Fibroblast of lung (primary cell): ENCODE measurements at places on chromosomes 7 and 10. TPM values are rescaled to one million over a fixed set of nuclear protein-coding genes. Genes with fewer than 3 reads are reported as not detected.

The TRIM73 gene
- 0.03 TPM in 1 of 2 replicates, not detected in the other for polyA plus RNA-seq

The ADCYAP1R1 gene
- not detected in 2 replicates for polyA plus RNA-seq

- no peak for DNase-seq
Measured at GRCh38 chr10:1358860-1359625, 302.9 kb downstream of the WDR37 start.

GRCh38 chr10:132162590-132163277, 24.0 kb upstream of the DPYSL4 start:
- no peak for DNase-seq

DNA sequence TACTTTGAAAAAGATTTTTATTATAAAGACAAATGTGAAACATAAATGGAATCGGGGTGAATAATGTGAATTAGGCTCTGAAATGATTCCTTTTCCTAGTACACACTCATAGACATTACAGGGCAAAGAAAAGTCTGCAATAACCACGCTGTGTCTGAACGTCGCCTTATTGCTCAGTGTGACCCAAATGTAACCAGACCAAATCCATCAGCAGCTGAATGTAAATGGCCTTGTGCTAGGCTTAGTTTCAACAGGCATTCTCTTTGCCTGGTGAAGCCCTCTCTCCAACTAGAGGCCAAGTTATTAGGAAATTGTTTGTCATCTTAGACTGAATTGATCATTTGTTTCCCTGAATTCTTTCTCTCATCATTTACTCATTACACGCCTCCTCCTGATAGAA, 225.5 kb downstream of the CHCHD3 start:
- no peak for DNase-seq

GRCh38 chr10:102230264-102230860, 4.3 kb downstream of the ELOVL3 start:
- peak; percentile 60 for DNase-seq

DNA sequence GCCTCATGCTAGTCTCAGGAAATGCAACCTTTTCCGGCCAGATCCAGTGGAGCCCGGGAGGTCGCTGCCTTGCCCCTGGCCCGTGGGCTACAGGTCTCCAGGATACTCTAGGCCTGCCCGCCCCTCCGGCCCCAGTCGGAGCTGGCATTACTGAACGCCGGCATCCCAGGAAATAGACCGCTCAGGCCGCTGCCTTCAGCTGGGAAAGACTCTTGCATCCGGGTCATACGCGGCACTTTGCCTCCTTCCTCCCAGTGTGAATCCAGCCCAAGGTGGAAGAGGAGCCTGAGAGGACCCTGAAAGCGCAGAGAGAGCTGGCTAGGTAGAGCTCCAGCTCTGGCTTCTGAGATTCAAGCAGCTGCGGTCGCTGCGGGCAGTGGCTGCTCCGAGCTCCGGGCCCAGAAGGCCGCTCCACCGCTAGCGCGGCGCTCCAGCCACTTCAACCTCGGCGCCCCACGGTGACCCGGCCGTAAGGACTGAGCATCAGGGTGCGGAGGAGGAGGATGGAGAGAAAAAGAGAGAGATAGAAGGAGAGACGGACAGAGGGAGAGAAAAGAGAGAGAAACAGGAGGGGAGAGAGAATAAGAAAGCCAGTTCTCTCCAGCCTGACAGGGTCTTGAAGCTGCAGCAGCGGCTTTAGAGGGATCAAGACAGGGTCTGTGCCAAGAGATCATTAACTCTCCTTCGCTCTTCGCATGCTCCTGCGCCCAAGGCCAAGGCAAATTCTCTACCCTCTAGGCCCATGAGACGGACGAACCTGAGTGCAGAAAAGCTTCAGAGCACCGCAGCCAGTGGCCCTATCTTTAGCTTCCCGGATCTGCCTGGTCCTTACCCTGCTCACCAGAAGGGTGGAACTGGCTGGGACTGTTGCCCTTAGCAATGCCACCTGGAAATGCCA, 1.8 kb upstream of the HOXA10 start:
- DNase-seq: no peak

GRCh38 chr7:140197218-140197890, 20.6 kb upstream of the KDM7A start:
- DNase-seq: no peak

DNA sequence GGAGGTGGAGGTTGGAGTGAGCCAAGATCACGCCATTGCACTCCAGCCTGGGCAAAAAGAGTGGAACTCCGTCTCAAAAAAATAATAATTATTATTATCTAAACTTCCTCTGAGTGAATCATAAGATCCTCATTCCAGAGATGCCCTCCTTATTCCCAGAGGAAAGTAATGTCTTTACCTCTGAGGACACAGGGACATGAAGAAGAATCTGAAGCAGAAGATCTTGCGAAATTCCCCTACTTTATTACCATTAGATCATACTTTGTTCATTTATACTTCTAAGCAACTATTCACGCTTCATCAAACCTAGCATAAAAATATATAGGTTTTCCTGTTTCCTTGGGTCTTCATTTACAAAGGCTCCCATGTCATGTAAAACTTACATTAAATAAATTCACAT, 143.1 kb downstream of the ETV1 start:
- no peak for DNase-seq

- DNase-seq: no peak
Measured at GRCh38 chr10:1739751-1740150, 2.4 kb upstream of the ADARB2 start.

GRCh38 chr7:137717811-137718271, 128.9 kb downstream of the DGKI start:
- peak; percentile 15 for DNase-seq

DNA sequence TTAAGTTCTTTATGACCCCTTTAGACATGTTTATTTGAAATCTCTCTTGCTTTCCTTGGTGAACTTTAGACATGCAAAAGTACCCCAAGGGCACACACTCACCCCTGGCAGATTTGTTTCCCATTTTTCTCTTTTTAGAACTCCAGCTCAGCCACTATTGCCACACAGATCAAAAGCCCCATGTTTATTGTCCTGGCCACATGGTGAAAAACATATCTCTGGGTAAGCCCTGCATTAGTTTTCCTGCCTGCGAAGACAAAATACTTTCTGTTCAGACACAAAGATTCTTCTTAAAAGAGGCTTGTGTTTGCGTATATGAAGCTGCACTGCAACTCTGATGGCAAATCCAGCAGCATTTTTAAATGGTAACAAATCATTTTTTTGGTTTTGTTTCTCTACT, 200.0 kb downstream of the POLR1F start:
- no peak for DNase-seq

DNA sequence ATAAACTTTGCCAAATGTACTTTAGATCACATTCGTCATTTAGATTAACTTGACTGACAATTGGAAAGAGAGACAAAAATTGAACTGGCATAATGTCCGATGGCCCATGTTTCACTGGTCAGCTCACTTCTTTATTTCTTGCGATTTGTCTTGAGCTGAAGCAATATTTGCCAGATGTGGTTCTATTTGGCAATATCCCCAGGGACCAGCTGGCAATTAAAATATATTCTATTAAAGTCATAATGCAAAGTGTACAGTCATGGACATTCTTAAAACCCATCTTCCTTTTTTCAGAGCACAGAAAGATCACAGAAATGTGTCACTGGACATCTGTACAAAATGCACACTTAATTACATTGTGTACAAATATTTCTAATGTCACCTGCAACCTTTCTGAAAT, 26.3 kb downstream of the NEBL start:
- DNase-seq: no peak

GRCh38 chr7:49174396-49174795, 250.0 kb downstream of the CDC14C start:
- no peak for DNase-seq

GRCh38 chr7:81705206-81705605, 64.6 kb downstream of the HGF start:
- no peak for DNase-seq

GRCh38 chr7:158313931-158314330, 273.7 kb downstream of the PTPRN2 start:
- DNase-seq: no peak

DNA sequence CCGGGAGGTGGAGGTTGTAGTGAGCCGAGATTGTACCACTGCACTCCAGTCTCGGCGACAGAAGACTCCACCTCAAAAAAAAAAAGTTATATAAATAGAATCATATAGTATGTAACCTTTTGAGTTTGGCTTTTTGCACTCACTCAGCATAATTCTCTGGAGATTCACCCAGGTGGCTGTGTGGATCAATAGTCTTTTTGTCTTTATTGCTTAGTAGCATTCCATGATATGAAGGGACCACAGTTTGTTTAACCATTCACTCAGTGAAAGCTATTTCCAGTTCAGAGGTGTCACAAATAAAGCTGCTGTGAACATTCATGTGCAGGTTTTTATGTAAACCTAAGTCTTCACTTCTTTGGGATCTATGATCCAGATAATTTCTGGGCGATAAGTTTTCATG, 167.7 kb downstream of the PKD1L1 start:
- DNase-seq: no peak

GRCh38 chr7:144827621-144828020, 8.2 kb downstream of the TPK1 start:
- DNase-seq: peak; percentile 89

- no peak for DNase-seq
Measured at GRCh38 chr10:44281089-44281613, 103.7 kb downstream of the CXCL12 start.

DNA sequence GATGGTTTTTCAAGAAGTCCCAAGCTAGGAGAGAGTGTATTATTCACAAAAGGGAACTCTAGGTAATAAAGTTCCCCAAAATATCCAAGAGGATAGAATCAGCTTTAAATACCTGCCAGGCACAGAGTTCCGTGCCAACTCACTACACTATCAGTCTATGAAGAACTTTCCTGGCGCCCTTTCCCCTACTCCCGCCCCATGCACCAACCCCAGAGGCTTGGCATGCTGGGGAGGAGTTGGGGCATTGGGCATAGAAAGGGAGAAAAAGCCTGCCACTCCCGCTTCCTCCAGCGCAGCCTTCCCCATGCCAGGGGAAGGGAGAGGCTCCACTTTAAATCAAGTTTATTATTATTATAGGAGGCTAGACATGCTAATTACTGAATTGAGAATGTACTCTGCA, 54.9 kb downstream of the ZNF800 start:
- no peak for DNase-seq

GRCh38 chr7:106562711-106563366, 98.1 kb downstream of the CCDC71L start:
- DNase-seq: peak; percentile 6

DNA sequence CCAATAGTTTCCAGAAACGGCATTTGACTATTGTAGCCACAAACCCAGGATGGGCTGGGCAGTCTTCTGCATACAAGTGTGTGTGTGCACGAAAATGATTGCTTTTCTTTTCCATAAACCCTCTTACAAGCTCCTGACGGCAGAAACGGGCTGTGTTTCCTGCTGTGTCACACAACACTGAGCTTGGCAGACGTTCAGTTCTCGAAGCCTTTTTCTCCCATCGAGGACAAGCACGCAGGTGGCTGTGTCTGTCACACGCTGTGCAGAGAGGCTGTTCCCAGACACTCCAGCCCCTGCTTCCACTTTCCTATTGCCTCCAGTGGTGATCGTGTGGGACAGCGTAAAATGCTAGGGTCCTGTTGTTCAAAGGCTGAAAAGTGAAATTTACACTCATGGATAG, 32.1 kb downstream of the RBAK start:
- peak; percentile 7 for DNase-seq

GRCh38 chr7:129907122-129907736, 45.5 kb downstream of the UBE2H start:
- DNase-seq: no peak

DNA sequence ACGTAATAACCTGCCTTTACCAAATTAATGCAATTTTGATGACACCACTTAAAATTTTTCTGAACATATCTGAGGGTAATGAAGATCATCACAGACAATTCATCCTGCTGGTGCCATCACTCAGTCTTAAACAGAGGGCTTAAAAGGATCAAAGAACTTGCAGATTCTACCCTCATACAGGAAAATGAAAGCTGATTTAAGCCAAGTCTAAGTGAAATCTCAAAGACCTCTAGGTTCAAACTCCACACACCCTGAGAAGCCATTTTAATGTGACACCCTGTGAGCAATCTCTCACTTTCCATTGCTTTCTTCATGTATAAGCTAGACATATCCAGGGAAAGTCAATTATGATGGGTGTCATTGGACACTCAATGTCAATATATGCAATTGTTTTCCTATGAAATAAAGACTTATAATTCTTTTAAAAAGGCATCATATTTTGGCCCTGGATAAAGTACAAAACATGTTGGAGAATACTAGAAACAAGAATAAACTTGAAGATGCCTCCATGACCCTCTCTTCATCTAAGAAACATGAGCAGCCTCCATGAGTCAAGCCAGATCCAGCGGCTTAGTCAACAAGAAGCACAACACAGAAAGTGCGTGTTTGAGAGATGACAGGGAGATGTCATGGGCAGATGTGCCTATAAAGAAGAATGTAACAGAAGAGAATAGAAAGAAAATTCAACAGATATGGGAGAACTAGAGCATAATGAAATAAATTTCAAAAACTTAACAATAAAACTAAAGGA, 291.9 kb downstream of the PARD3 start:
- DNase-seq: no peak

DNA sequence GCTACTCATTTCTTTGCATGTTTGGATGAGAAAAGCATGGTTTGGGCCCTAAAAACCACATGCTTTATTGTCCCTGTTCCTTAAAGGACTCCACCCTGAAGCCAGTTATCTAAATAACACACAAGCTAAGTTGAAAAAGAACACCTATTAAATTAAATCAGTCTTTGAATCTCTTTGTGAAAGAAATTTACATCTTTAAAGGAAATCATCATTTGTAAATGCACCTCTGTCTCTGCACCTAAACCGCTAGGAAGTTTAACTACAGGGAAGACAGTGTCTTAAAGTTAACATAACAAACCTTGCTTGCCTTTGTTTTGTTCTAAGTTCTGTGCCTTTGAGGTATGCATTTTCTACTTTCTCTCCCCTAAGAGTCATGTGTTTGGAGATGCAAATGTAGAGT, 52.6 kb downstream of the HTR7 start:
- no peak for DNase-seq

GRCh38 chr7:2721842-2722241, 33.8 kb downstream of the AMZ1 start:
- no peak for DNase-seq

DNA sequence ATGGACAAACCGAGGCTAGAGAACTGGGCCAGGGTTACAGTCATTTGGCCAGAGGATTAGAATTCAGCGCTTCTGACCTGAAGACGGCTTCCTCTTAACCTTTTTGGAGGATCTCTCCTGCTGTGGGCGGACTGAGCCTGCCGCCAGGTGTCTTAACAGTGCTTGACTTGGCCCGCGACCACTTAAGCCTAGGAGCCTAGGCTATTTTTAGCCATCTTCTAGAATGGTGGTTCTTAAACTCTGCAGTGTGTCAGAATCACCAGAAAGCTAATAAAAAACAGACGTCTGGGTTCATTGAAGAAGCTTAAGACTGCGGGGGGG, 722 bp downstream of the MDH2 start:
- no peak for DNase-seq

DNA sequence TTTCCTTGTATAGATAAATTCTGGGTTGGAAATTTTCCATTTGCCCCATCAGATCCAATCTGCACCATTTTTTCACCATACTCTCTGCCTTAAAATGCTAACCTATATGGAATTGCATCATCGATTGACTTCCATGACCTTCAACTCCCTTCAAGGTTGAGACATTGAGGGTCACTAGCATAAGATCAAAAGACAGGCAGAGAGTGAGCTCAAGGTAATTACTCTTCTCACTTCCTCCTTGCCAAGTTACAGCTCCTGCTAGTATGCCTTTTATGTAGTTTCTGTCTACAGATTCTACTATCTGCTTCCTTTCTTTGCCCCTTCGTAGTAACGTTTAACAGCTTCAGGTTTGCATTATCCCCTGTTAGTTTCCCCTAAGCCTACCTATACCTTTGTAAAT, 1127.7 kb upstream of the LRRTM3 start:
- no peak for DNase-seq

- DNase-seq: peak; percentile 69
Measured at GRCh38 chr7:16918288-16918895, 36.6 kb upstream of the AGR3 start.

- no peak for DNase-seq
Measured at GRCh38 chr10:121362026-121362425, 236.2 kb downstream of the FGFR2 start.
